ENCODE measurements at places on chromosomes 12 and 14.

GRCh38 chr14:92430686-92431085 lies 82.9 kb upstream of the RIN3 start:
- no peak for DNase-seq

GRCh38 chr14:63432228-63432627 lies 110.9 kb downstream of the PPP2R5E start:
- no peak for DNase-seq

GRCh38 chr14:85579942-85580341 lies 50.0 kb downstream of the FLRT2 start:
- no peak for DNase-seq

GRCh38 chr12:99367181-99367580 lies 280.4 kb upstream of the GARIN6 start:
- DNase-seq: no peak

DNA sequence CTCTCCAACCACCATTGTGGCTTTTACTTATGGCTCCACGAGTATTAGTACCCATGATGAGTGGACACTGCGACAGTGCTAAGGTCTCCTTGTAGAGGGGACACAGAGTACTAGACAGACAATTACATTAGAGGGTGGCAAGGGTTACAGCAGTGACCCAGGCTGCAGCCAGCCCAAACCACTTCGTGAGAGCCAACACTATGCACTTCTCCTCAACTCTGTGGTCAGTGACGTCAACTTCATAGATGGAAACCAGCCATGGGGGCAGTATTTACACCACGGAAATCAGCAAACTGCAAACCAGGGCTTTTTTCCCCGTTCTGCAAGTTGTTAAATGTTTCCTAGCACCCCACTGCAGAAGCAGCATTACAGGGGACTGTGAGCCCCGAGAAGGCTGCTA lies 61.6 kb upstream of the ZFP36L1 start:
- no peak for DNase-seq

- DNase-seq: no peak
These were observed 290.3 kb downstream of the PAWR start for GRCh38 chr12:79400481-79400880.

- DNase-seq: no peak
These were observed 19.3 kb downstream of the PPP2R5E start for GRCh38 chr14:63523735-63524426.

DNA sequence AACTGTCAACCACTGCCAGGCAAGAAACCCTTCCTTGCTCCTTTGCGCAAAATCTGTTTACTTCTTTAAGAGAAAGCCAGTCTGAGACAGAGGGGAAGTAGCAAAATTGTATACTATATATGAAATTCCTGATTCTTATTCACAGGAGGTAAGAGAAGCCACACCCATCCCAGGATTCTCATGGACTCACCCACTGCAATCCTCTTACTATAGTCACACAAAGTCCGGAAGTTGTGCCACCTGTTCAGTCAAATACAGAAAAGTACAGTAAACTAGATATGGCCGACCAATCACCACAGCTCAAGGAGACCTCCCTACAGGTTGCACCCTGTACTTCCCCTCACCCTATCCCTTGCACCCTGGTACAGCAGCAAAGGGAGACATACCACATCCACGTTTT lies 2.9 kb downstream of the PRMT5 start:
- DNase-seq: no peak

DNA sequence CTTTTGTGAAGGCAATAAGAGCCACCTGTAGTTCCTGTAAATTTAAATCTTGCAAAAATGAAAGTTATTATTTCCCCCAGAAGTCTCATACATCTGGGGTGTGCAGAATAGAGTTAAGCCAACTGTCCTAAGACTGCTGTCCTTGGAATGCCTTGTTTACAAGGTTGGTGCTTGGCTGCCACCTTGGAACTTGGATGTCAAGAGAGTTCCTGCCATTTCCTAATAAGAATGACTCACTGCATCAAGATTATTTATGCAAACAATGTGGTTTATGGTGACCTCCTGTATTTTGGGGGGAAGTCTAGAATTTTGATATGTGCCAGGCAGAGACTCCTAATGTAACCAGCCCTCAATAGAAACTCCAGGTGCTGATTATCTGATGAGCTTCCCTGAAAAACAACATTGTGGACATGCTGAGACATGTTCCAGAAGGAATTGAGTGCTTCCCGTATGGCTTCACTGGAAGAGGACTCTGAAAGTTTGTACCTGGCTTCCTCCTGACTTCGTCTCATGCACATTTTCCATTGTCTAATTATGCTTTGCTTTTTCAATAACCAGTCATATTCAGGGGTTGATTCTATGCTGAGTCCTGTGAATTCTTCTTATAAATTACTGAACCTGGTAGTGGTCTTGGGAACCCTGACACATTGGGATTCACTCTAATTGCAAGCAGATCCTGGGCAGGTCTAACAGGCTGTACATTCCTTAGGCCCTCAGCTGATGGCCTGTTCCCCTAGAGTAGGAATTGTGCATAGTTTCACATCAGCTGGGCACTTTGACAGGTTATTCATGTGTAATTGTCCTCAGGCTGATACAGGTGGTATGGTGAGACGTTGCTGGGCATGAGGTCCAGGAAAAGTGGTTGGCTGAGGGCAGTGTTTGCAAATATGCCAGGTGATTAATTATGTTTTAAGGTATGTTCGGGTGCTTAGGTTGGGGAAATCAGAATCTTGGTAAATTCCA lies 1370.7 kb upstream of the TMEM132C start:
- no peak for DNase-seq

DNA sequence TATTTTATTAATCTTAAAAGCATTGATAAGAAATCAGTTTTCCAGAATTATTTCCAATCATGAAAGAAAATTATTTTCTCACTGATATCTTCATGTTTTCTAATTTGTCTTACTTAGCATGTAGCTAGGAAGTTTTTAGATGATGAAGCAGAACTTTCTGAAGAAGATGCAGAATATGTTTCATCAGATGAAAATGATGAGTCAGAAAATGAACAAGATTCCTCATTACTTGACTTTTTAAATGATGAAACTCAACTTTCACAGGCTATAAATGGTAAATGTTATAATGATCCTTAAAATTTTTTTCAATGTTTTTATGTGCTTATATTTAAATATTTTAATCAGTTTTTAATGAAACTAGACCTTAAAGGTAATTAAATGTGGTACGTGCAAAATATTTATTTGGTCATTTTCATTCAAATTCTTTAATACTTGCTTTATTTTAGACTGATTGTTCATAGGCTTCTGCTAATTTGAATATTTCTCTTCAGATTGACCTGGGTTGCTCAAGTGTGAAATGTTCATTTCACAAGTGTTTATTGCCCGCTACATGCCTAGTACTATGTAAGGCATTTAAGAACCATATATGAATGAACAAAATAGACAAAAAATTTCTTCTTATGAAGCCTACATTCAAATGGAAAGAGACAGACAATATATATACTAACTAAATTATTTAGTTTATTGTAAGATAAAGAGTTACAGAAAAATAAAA lies 49.5 kb downstream of the FANCM start:
- DNase-seq: no peak

GRCh38 chr12:116266168-116266601 lies 11.3 kb downstream of the MED13L start:
- peak; percentile 62 for DNase-seq

GRCh38 chr14:95200404-95200803 lies 43.1 kb upstream of the DICER1 start:
- DNase-seq: peak; percentile 17

GRCh38 chr12:129605666-129606065 lies 298.2 kb downstream of the TMEM132D start:
- DNase-seq: no peak

DNA sequence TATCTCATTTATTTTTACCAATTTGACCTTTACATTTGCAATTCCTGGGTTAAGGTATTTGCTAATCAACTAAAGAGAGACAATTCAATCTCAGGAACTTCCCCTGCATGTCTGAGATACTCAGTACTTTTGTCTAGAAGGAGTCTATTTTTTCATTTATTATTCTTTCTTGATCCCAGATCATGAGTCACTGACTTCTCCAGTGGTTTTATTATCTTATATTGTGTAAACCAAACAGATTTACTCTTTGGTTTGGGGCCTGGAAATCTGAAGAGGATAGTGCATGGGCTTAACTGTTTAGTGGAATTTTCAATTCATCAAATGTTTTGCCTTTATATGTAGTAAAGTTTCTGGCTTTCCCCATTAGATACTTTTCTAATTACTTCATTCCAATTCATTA lies 185.4 kb downstream of the ALG10B start:
- no peak for DNase-seq

- peak; percentile 94 for DNase-seq
These were observed 52.2 kb downstream of the ST8SIA1 start for GRCh38 chr12:22282283-22282682.

GRCh38 chr12:52182384-52182783 lies 9.4 kb downstream of the KRT80 start:
- no peak for DNase-seq

GRCh38 chr12:58967561-58967960 lies 47.3 kb upstream of the LRIG3 start:
- peak; percentile 43 for DNase-seq

- DNase-seq: no peak
These were observed 85.8 kb downstream of the ATP23 start for GRCh38 chr12:58026897-58027891.

- DNase-seq: no peak
These were observed 95.7 kb downstream of the PTPN11 start for GRCh38 chr12:112514456-112514855.

GRCh38 chr12:10243818-10244520 lies 31.3 kb downstream of the GABARAPL1 start:
- no peak for DNase-seq

DNA sequence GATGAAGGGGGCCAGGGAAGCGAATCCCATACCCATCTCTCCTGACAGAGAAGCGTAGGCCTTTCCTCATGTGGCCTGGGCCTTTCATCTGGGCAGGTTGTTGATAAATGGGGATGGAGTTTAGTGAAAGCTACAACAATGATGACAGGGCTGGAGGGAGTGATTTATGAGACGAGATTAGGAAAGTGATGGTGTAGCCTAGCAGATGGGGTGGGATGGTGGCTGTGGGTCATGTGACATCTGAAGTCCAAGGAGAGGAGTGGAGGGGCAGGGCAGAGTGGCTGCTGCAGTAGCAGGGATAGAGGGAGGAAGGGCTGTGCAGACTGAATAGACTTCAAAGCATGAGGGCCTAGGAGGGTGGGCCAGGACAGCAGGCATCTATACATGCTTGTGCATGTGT lies 85.5 kb downstream of the ADCK1 start:
- no peak for DNase-seq

GRCh38 chr14:75249958-75250336 lies 28.7 kb upstream of the FOS start:
- DNase-seq: no peak

GRCh38 chr12:82745807-82746206 lies 59.1 kb downstream of the TMTC2 start:
- no peak for DNase-seq

DNA sequence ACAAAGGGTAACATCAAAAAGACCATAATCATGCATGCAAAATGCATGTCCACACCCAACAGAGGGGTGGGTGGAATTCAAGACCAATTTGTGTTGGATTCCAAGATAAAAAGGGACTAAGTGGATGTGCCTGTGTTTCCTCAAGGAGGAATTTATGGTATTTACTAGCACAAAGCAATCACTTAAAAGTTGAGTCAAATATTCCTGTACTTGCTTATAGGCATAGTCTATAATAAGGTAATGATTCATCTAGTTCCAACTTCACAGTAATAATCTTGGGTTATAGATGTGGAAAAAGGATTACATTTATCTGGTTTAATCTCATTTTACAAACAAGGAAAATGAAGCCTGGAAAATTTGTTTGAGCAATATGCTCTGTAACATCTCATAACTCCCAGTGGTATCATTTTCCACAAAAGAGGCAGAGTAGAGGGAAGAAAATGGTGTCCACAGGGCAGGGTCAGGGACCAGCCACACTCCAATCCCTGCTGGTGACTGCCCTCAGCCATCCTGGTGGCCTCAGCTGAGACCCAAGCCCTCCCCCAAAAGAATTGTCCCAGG lies 80.8 kb upstream of the REP15 start:
- no peak for DNase-seq

DNA sequence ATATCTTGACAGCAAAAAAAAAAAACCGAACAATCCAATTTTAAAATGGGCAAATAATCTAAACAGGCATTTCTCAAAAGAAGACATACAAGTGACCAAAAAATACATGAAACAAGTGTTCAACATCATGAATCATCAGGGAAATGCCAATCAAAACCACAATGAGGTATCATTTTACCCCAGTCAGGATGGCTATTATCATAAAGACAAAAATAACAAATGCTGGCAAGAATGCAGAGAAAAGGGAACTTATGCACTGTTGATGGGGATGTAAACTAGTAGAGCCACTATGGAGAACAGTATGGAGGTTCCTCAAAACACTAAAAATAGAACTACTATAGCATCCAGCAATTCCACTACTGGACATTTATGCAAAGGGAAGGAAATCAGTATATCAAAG lies 448.2 kb downstream of the RGS6 start:
- DNase-seq: no peak

GRCh38 chr14:83287300-83287699 lies 1753.6 kb upstream of the SEL1L start:
- DNase-seq: no peak

- no peak for DNase-seq
These were observed 125.0 kb upstream of the CCND2 start for GRCh38 chr12:4148418-4149056.

- no peak for DNase-seq
These were observed 931.2 kb downstream of the AACS start for GRCh38 chr12:125996443-125996842.

DNA sequence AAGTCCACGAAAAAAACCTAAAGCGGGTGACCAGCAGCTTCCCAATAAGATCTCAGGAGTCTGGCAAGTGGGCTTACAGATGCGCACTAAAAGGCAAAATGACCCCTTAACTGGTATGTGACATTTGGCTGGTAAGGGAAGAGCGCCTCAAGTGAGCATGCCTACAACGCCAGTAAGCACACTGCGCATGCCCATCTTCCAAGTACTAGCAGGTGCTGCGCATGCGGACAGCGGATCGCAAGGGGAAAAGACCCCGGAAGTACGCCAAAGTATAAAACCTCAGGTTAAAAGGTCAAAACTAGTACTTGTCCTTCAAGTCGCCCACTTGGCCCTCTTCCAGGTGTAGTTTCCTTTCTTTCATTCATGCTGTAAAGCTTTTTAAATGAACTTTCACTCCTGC lies 518.5 kb upstream of the MDGA2 start:
- no peak for DNase-seq

GRCh38 chr12:123845881-123846280 lies 83.8 kb downstream of the DNAH10 start:
- DNase-seq: no peak

DNA sequence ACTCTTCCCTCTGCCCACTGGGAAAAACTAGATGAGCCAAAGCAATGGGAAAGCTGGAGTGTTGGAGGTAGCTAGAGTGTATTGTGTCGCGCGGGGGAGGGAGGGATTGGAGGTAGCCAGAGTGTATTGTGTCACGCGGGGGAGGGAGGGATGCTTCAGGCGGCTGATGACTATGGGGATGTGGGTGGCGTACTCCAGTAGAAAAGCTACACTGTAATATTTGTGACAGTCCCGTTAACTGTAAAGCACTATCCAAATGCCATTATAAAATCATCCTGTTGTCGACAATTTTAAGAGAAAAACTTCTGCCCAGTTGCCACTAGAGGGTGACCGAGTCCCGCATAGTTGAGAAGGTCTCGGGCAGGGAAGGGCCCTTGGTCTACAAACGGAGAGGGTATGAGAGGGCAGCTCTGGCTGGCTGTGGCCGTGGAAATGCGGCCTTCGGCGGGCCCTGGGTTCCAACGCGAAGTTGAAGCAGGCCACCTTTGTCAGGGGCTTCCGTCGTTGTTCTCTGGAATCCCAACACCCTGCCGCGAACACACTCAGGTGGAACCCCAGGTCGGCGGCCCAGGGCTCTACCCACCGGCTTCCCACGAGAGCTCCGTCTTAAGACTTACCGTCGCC lies 15.1 kb upstream of the PLEK2 start:
- peak; percentile 75 for DNase-seq

All from ACHN (cell line).